BJ (cell line): ENCODE measurements at places on chromosomes 6 and 20.

GRCh38 chr6:132675749-132676148, 16.8 kb upstream of the TAAR1 start:
- DNase-seq: no peak

GRCh38 chr6:26554697-26555504, 16.7 kb downstream of the HMGN4 start:
- DNase-seq: no peak

- no peak for DNase-seq
Observed at GRCh38 chr6:158991017-158991723, 8.8 kb downstream of the RSPH3 start.

GRCh38 chr20:45189861-45190260, 15.2 kb downstream of the PI3 start:
- DNase-seq: no peak

DNA sequence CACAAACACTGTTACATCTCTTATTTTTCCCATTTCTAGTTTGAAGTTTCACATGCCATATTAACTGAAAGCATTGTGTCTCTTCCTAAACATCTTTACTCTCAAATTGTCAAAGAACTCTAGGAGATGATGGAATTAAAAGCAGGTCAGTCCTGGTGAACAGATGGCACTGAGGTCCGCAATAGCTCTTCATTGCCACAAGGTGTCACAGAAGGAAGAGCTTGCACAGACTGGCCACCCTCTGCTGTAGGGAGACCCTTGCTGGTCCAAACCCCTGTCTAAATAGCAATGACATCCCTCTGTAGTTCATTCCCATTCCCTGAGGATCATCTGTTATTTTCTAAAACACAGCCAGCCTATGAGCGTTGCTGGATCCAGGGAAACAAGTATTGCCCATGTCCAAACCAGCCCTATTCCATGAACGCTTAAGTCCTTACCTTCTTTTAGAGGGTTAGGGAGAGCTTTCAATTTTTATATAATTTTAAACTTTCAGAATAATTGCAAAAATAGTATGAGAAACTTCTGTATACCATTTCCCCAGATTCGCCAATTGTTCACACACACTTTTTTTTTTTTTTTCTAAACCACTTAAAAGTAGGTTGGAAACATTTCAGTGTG, 10.1 kb upstream of the HDAC2 start:
- no peak for DNase-seq

DNA sequence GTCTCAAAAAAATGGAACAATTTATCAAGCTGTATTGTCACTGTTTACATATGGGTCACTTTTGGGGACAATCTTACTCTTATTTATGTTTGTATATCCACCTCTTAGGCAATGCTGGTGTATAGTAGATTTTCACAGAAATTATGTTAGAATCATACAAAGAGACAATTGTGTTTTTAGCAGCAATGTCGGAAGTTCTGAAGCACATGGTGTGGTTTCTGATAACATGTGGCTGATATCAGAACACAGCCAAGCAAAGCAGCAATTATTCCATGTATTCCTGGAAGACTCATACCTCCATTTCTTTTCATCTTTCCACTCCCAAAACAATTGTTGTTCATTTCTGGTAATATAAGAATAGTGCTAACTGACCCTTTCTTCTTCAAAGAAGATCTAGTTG, 17.5 kb upstream of the LOC128125822 start:
- no peak for DNase-seq

DNA sequence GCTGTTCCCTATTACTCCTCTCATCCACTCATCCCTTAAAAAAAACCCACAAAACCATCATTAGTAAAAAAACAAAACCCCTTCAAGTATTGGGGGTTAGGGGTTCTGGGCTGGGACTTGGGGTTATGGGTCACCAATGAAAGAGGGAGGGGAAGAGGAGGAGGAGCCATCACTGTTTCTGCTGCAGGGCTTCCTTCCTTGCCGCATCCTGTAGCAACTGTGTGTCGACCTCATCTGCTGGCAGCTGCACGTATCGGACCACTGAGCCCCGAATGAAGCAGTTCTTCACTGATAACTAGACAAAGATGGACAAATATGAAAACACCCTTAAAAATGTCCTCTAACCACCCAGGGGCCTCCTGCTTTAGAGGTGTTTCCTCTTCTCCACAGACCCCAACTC, 2.0 kb upstream of the VARS1 start:
- DNase-seq: no peak

GRCh38 chr6:72930556-72931132, 294.7 kb downstream of the KHDC1L start:
- DNase-seq: no peak

DNA sequence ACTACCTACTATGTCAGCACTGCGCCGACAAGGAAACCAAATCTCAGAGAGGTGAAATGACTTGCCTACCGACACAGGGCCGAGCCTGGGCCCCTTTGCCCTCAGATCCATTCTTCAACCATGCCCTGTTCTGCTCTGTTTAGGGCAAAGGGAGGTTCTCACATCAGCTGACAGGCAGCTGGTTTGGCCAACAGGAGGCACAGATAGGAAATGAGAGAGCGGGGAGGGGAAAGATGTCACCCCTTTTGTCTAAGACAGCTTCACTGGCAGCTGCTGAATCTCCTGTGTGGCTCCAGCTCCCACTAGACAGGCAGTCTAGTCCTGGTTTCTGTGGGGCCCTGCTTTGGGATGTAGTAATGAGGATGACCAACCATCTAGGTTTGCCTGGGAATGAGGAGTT, 158.7 kb downstream of the TMEM200A start:
- no peak for DNase-seq

DNA sequence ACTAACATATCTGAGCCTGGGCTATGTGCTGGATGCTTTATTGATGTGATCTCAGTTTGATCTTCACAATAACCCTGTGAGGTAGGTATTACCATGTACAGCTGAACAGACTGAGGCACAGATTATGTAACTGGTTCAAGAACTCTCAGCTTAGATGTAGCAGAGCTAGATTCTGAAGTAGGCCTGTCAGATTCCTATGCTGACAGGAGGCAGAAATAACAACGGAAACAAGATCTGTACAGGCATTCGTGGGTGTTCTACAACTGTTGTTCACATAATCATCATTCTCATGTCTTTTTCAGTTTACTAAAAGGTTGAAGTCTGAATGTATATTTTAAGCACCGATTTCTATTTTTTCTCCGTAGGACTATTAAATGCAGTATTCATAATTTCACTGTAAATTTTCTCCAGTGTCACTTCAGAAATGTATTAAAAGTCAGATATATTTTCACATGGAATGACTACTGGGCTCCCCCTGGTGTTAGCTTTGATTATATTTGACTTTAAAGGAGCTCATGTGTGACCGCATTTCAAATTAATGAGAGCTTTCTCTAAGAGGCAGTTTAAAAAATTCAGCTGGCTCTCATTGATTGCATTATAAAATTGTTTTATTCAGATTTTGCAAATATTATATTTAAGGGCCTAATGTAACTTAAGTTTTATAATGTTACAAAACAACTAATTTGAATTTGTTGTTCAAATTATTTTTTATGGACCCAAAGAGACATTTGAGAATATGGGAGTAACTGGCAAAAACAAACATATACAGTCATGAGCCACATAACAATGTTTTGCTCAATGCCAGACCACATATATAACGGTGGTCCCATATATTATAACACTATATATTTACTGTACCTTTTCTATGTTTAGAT, 36.4 kb upstream of the SLC17A4 start:
- no peak for DNase-seq

- no peak for DNase-seq
Observed at GRCh38 chr6:15595461-15596173, 67.2 kb downstream of the DTNBP1 start.

- no peak for DNase-seq
Observed at GRCh38 chr6:98539741-98540140, 294.6 kb upstream of the POU3F2 start.

DNA sequence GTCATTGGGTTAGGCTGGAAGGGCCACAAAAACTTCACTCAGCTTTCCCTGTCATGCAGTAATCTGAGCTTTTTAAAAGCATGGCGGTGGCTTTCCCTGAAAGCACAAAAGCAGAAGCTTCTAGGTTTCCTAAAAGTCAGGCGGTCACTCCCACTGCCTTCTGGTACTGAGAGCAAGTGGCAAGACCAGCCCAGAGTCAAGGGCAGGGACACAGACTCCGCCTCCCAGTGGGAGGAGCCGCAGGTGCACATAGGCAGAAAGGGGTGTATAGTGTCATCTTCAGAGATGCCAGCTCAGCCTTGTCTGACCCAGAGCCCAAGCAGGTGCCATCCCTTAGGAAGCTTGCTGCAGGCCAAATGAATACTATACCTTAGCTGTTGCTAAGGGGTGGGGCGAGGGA, 18.0 kb upstream of the PACSIN1 start:
- DNase-seq: no peak
